NCI-H1092 (cell line): ENCODE measurements at places on chromosomes 1 and 21.

DNA sequence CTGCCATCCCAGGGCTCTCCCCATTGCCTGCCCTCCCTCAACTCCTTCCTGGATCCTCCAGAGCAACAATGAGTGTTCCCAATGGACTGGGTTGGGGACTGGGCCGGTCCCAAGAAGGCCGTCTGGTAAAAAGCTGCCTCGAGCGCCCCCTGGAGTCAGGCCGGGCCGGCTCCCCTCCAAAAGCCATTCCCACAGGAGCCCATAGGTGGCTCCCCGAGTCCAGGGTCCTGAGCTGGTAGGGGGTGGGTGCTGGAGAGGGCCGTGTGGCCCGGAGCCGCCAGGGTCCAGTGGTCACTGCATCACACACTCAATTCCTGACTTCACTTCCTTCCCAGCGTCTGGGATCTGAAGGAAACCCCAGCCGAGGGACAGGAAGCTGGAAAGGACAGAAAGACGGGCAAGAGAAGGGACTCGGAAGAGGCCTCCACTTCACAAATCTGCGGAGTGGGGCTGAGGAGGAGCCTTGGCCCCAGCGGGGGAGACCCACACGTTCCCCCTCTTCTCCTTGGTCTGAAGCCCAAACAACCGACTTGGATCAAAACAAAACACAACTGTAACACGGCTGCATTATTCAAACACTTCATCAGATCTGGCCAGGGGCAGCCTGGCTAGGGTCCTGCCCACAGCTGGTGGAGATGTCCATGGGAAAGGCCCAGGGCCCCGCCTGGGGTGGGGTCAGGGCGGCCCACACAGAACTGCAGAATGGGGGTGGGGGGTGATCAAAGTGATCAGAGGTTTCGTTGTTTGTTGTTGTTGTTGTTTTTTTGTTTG lies 10.9 kb upstream of the ALDH4A1 start:
- peak; percentile 53 for DNase-seq

DNA sequence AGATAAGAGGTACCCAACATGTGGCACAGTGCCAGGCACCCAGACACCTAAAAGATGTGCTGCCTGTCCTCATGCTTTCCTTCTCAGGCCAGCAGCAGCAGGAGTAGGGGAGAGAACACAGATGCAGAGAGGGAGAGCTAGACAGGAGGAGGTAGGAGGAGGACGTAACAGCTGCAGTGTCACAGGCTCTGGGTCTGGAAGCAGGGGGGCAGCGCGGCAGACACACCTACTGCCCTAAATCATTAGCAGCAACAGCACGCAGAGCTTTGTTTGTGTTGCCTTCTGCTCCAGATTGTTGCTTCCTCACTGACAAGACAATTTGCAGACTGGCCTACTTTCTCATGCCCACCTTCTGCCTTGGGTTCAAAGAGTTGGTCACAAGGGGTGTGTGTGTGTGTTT lies 196.7 kb upstream of the DAB1 start:
- no peak for DNase-seq

- no peak for DNase-seq
Observed at GRCh38 chr1:5554111-5554510, 438.1 kb downstream of the NPHP4 start.

DNA sequence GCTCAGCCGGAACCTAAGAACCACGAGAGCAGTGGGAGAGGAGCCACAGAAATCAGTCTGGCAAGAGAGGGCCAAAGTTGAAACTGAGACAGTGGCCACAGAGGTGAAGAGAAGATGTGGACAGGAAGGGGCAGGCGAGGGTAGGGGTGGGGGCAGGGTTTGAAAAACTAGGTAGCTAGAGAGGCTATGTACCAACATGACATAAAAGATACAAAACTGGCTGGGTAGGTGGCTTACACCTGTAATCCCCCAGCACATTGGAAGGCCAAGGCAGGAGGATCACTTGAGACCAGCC lies 28.4 kb upstream of the TIAM1 start:
- DNase-seq: no peak

DNA sequence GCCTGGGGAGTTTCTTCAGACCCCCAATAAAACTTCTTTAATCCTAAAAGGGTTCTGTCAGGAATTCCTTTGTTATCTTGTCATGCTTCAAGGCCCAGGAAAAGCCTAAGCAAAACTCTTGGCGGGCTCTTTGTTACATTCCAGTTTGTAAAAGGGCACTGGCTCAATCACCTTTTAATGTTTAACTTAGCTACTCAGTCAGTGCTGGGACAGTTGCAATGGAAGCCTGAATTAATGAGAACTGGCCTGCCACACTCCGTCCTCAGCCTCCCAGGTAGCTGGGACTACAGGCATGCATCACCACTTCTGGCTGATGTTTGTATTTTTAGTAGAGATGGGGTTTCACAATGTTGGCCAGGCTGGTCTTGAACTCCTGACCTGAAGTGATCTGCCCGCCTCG lies 21.3 kb upstream of the ASB17 start:
- DNase-seq: no peak

GRCh38 chr1:217493290-217493689 lies 137.6 kb downstream of the GPATCH2 start:
- DNase-seq: no peak

GRCh38 chr1:28118640-28119307 lies 30.4 kb upstream of the EYA3 start:
- no peak for DNase-seq

GRCh38 chr1:5856246-5856815 lies 135.9 kb downstream of the NPHP4 start:
- DNase-seq: no peak

DNA sequence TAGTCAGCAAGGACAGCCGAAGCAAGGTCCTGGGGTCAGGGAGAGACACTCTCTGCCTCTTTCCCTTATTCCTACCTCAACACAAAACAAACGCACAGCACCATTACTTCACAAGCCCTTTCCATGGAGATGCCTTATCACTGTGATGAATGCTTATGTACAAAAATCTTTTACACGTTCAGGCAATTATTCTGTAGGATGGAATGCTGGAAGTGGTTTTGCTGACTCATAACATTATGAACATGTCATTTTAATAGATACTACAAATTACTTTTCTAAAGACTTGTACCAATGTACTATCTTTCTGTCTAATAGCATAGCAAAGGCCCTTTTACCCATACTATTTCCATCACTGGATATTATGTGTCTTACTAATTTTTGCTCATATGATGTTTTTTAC lies 98.4 kb downstream of the TTLL7 start:
- DNase-seq: no peak

GRCh38 chr1:221998781-221999180 lies 256.9 kb upstream of the DUSP10 start:
- DNase-seq: no peak

- no peak for DNase-seq
Observed at GRCh38 chr21:31425138-31425537, 81.1 kb upstream of the TIAM1 start.

- no peak for DNase-seq
Observed at GRCh38 chr1:87402241-87403002, 73.7 kb downstream of the LMO4 start.

DNA sequence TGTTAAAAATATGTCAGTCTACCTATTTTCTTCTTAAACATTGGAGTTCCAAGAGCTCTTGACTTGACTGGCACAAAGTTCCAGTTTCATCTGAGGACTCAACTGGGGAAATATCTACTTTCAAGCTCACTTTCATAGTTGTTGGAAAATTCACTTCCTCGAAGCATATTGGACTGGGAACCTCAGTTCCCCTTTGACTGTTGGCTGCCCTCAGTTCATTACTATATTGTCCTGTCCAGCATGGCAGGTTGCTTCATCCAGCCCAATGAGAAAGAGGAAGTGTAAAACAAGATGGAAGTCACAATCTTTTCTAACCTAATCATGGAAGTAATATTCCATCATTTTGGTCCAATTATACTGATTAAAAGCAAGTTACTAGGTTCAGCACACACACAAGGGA lies 54.3 kb downstream of the ZNF697 start:
- no peak for DNase-seq

GRCh38 chr1:56146449-56146848 lies 432.9 kb downstream of the PLPP3 start:
- no peak for DNase-seq

DNA sequence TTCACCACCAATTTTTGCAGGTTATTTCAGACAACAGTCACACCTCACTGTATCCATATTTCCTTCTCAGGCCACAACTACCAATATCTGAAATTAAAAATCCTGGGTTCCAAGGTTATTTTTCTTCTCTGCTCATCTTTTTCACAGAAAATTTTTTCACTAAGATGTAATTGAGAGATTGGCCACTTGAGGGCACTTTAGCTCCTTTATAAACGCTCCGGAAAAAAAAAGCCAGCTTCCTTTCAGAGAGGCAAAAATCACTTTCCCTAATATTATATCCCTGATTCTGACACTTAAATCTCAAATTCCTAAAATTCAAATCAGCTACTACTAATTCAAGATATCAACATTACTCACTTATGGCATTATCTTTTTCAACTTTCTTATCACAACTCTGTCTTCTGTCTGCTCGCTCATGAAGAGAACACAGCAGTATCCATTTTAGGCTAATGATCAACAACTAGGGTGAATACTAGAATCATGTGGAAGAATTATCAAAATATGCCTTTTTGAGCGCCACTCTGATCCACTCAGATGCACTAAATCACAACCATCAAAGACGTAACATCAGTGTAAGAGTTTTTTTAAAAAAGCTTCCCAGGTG lies 101.4 kb upstream of the RGS1 start:
- DNase-seq: peak; percentile 10

- DNase-seq: no peak
Observed at GRCh38 chr1:194161591-194161990, 975.2 kb upstream of the B3GALT2 start.

DNA sequence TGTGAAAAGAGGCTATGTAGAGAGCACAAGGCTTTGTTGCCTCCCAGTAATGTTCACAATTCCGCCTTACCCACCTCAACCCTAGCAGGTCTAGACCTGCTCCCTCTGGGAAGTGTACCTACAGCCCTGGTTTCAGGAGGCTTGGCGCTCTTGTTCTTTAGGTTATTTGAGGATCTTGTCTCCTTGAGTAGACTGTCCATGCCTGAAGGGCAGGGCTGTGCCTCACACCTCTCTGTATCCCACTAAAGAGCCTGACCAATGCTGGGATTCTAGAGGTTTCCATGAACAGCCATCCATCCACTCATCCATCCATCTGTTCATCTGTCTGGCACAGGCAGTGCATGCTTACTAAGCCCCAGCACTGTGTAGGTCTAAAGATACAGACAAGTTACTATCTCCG lies 1.0 kb downstream of the RAB7B start:
- no peak for DNase-seq

- no peak for DNase-seq
Observed at GRCh38 chr1:109691759-109692158, 4.1 kb downstream of the GSTM1 start.

- no peak for DNase-seq
Observed at GRCh38 chr1:234584420-234584805, 25.6 kb downstream of the IRF2BP2 start.

DNA sequence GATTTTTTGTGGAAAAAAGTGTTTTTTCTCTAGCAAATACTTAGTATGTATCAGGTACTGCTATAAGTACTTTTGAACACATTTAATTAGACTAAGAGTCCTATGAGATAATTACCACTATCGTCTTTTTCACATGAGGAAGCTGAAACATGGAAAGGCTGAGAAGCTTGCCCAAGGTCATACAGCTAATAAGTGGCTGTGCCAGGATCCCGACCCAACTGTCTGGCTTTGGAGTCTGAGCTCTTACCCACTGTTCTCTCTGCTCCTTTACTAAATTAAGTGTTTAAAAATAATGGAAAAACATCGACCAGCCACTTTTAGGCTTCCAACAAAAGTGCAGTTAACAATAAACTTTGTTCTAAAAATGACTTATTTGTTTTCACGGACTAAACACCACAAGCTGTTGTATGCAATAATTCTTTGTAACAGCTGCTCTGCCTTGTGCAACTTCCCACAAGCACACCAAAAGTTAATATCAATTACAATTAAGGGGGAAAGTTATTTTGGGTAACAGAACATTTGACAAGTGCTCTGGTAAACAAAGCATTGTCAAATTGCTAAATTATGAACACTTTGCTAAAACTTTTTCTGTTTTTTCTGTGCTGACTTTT lies 75.7 kb downstream of the CRB1 start:
- DNase-seq: no peak

GRCh38 chr1:1275836-1276235 lies 2.2 kb upstream of the UBE2J2 start:
- DNase-seq: no peak
